ENCODE measurements at places on chromosomes 3 and 15. TPM values are rescaled to one million over a fixed set of nuclear protein-coding genes. Genes with fewer than 3 reads are reported as not detected.

Gene C3orf85
- total RNA-seq: 0.81 TPM

Gene ATRIP
- 15.9 TPM for total RNA-seq

DNA sequence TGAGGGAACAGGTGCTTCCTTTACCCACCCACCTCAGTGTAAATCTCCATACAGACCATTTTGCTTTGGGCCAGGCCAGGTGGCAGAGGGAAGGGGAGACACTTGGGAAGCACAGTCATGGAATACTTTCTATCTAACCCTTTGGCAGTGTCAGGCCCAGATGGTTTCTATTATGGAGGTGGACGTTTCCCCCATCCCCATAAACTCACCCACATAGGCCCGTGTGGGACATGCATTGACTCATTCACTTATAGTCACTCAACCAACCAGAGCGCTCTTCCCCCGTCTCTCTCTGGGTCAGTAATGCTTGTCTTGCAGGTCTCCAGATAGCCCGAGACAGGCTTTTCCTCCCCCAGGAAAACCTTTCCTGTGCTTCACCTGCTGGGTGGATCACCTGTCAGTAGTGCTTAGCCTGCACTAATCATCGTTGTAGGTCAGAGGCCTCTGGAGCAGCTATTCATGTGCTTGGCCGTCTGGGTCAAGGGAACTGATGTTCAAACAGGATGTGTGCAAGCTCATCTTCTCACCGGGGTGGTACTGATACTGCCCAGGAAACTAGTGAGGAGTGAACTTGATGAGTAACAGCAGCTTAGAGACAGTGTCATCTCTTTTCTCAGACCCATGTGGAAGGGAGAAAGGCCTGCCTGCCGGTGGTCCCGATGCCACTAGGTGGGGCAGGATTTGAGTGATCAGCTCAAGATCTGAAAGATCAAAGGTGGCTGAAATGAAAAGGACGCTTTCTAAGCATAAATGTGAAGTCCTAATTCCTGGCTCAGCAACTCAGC, 67.1 kb downstream of the CEMIP start:
- no peaks in the 10 kb centered on the region for H3K4me1 ChIP-seq
- H3K4me3 ChIP-seq: no peak overlapping the region
- no peaks in the 10 kb centered on the region for H3K36me3 ChIP-seq
- no peak overlapping the region for H3K27ac ChIP-seq

GRCh38 chr3:50665081-50665840, 9.5 kb upstream of the DOCK3 start:
- peaks cover 1% of the 10 kb centered on the region for H3K27me3 ChIP-seq
- H3K27ac ChIP-seq: no peak overlapping the region
- H3K4me3 ChIP-seq: no peak overlapping the region
- DNase-seq: no peak
- H3K4me1 ChIP-seq: no peaks in the 10 kb centered on the region

Gene POLR2M
- 74.7 TPM for total RNA-seq

GRCh38 chr3:58235970-58236369, 1.6 kb upstream of the ABHD6 start:
- no peak overlapping the region for H3K4me3 ChIP-seq
- H3K27ac ChIP-seq: no peak overlapping the region
- H3K27me3 ChIP-seq: no peaks in the 10 kb centered on the region
- H3K36me3 ChIP-seq: no peaks in the 10 kb centered on the region
- DNase-seq: no peak

DNA sequence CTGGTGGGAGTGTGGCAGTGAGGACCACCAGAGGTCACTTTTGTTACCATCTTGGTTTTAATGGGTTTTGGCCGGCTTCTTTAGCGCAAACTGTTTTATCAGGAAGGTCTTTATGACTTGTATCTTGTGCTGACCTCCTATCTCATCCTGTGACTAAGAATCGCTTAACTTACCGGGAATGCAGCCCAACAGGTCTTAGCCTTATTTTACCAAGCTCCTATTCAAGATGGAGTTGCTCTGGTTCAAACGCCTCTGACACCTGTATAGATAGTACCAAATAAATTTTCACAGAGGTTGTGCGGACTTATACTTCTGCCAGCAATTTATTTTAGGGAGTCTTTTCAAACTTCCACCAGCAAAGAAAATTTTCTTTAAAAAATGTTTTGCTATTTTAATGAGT, 13.6 kb upstream of the SLCO3A1 start:
- no peak for DNase-seq
- H3K4me1 ChIP-seq: no peaks in the 10 kb centered on the region
- no peak overlapping the region for H3K27ac ChIP-seq
- no peaks in the 10 kb centered on the region for H3K36me3 ChIP-seq

Gene TATDN2
- total RNA-seq: 32.1 TPM

Gene SNX22
- 1.2 TPM for total RNA-seq

Gene LRTM1
- total RNA-seq: not detected

DNA sequence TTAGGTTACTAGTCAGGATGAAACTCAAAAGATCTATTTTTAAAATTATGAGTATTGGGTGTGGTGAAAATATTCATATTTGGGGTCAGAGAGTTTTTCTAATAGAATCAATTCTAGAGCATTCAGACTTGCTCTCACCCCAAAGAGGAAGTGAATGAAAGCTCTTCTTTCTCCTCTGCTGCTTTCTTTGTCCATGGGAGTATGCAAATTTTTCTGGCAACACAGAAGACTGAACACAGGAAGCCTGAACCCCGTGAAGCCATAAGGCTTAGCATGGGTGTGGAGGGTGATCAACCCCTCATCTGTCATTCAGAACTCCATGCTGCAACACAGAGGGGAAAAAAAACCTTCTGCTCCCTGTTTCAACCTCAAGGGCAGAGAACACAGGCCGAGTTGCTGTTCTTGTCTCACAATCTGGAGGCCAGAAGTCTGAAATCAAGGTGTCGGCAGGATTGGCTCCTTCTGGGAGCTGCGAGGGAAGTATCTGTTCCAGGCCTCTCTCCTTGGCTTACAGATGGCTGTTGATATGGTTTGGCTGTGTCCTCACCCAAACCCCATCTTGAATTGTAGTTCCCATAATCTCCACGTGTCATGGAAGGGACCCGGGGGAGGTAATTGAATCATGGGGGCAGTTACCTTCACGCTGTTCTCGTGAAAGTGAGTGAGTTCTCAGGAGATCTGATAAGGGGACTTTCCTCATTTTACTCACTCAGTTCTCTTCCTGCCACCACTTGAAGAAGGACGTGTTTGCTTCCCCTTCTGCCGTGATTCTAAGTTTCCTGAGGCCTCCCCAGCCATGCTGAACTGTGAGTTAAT, 33.7 kb upstream of the CD47 start:
- H3K4me3 ChIP-seq: no peak overlapping the region
- no peak overlapping the region for H3K27ac ChIP-seq
- no peaks in the 10 kb centered on the region for H3K4me1 ChIP-seq
- no peaks in the 10 kb centered on the region for H3K27me3 ChIP-seq

DNA sequence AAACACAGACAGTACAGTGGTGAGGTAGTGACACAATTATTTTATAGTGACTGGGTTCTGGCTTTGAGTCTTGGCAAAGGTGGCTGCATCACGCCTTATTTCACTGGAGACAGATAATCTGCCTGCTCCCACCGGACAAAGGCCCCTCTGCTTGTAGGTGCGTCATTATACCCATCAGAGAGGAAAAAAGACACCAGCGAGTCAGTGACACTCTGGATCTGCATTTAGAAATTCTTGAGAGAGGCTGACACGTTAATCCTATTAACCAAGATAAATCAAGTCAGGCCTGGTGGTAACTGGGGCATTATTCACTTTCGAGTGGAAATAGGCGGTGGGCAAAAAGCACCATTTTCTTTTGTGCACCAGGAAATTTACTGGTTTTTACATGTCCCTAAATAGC, 76.2 kb downstream of the NR2F2 start:
- H3K4me1 ChIP-seq: peaks cover 6% of the 10 kb centered on the region
- H3K36me3 ChIP-seq: no peaks in the 10 kb centered on the region
- no peak for DNase-seq

GRCh38 chr3:154720921-154721320, 290.9 kb upstream of the GPR149 start:
- no peaks in the 10 kb centered on the region for H3K36me3 ChIP-seq
- no peaks in the 10 kb centered on the region for H3K27me3 ChIP-seq
- H3K27ac ChIP-seq: no peak overlapping the region
- no peak overlapping the region for H3K4me3 ChIP-seq
- H3K4me1 ChIP-seq: no peaks in the 10 kb centered on the region

DNA sequence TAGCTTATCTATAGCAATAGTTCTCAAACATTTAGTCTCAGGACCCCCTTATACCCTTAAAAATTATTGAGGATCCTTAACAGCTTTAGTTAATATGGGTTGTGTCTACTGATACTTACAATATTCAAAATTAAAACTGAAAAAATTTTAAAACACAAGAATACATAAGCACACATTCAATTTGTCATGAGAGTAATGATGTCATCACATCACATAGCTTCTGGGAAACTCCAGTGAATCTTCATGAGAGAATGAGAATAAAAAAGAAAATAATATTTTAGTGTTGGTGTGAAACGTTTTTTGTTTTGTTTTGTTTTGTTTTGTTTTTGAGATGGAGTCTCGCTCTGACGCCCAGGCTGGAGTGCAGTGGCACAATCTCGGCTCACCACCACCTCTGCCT, 25.2 kb upstream of the ACP3 start:
- no peak overlapping the region for H3K27ac ChIP-seq
- no peak overlapping the region for H3K4me3 ChIP-seq
- no peak for DNase-seq
- H3K36me3 ChIP-seq: no peaks in the 10 kb centered on the region

DNA sequence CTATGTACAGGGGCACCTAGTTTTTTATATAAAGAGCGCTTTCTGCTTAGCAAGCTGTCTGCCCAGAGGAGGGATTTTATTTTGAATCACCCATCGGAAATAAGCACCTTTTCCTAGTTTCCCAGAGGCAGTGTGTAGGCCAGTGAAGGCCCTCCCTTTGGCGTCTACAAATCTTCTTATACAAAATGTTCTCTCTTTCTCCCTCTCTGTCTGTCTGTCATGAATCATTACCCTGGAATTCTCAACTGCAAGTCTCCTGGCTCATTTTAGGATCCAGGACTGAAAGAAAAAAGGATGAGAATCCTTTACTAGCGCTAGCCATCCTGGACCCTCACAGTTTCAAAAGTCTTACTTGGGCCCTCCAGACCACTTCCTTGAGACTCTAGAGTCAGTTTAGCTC, 728.1 kb downstream of the OTOL1 start:
- no peaks in the 10 kb centered on the region for H3K4me1 ChIP-seq
- H3K4me3 ChIP-seq: no peak overlapping the region
- no peak for DNase-seq

- no peak overlapping the region for H3K27ac ChIP-seq
- no peaks in the 10 kb centered on the region for H3K4me1 ChIP-seq
- DNase-seq: no peak
- no peaks in the 10 kb centered on the region for H3K36me3 ChIP-seq
- no peaks in the 10 kb centered on the region for H3K27me3 ChIP-seq
Measured at GRCh38 chr3:23051240-23052140, 151.6 kb upstream of the UBE2E2 start.
